ENCODE measurements at places on chromosomes 3 and 15.

DNA sequence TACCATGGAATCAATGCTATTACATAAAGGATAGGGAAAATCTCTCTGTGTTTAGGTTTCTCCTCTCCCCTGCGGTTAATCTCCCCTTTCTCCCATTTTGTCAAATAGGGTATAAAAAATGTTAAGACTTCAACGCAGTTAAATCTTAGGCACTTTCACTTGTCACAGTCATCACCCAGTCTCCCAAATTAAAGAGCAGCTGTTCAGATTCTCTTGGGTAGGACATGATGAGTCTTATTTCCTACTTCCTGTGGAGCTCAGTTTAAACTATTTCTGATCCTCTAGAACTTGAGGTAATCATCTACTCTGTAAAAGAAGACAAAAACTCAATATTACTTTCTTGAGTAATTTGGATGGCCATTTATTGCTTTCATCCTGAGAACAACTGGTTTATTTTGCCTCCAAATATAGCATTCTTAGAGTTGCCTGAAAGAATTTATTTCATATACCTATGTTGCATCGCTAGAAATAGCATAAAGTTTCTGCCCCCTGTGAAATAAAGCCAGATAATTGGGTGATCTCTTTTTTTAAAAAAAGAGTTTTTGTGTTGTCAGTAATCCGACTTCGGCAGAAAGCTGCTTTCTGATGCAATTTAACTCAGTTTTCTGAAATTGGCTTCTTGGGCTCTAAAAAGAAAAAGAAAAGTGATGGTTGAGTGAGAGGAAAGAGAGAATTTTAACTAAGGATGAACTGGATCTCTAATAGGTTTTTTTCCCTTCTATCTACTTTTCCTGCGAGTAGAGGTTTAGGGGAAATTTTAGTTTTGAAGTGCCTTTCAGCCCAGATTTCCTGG is 20.7 kb downstream of the RAP2B start:
- no peak for DNase-seq

- no peak for DNase-seq
Observed at GRCh38 chr15:68885070-68885469, 45.3 kb upstream of the SPESP1 start.

DNA sequence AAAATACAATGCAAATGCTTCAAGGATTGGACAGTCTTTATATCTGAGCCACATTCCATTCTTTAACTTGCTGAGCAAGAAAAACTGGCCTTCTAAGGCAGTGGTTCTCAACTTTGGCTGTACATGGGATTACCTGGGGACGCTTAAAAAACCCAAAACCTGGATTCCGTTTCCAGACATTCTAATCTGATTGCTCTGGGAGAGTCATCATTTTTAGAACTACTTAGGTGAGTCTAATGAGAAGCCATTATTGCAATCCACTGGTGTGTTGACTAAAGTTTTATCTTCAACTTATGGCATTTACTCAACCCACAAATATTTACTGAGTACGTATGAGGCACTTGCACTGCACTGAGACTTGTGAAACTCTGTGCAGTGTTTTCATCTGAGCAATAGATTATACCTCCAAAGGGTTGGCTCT is 195.7 kb upstream of the ATP11B start:
- no peak for DNase-seq

GRCh38 chr3:190117981-190118380 is 2.7 kb downstream of the P3H2 start:
- DNase-seq: no peak
